ENCODE measurements at places on chromosomes 11 and 22.

- no peak for DNase-seq
These were observed 11.1 kb downstream of the PLAAT3 start for GRCh38 chr11:63603180-63603518.

- peak; percentile 69 for DNase-seq
These were observed 21.3 kb downstream of the IZUMO1R start for GRCh38 chr11:94325681-94326080.

DNA sequence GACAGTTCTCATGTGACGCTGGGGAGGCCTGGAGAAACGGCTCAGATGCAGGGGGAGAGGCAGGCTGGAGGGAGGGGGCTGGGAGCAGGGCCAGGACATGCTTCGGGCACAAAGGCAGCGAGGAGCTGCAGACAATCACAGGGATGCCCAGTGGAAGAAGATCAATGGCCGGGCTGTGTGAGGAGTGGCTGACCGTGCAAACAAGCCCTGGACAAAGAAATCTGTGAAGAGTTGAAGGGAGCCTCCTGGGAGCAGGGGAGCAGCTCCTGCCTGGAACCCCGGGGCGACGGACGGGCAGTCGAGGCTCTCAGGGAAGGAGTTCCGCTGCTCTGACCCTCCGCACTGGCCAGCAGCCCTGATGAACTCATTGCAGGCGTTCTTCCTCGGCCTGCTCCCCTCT, 126.7 kb upstream of the B3GAT1 start:
- no peak for DNase-seq

- DNase-seq = peak; percentile 26
These were observed 5.7 kb downstream of the C11orf54 start for GRCh38 chr11:93747122-93747521.

Data from GM13976 (cell line).